LHCN-M2 (cell line): ENCODE measurements at places on chromosomes 4 and X. TPM values are rescaled to one million over a fixed set of nuclear protein-coding genes. Genes with fewer than 3 reads are reported as not detected.
A peak's percentile ranks its signal among the peaks of the same experiment; 100 is the strongest.

GRCh38 chr4:73224886-73225285 lies 33.7 kb downstream of the ANKRD17 start:
- no peak for DNase-seq

GRCh38 chrX:6849716-6850414 lies 297.6 kb upstream of the STS start:
- no peak for DNase-seq

DNA sequence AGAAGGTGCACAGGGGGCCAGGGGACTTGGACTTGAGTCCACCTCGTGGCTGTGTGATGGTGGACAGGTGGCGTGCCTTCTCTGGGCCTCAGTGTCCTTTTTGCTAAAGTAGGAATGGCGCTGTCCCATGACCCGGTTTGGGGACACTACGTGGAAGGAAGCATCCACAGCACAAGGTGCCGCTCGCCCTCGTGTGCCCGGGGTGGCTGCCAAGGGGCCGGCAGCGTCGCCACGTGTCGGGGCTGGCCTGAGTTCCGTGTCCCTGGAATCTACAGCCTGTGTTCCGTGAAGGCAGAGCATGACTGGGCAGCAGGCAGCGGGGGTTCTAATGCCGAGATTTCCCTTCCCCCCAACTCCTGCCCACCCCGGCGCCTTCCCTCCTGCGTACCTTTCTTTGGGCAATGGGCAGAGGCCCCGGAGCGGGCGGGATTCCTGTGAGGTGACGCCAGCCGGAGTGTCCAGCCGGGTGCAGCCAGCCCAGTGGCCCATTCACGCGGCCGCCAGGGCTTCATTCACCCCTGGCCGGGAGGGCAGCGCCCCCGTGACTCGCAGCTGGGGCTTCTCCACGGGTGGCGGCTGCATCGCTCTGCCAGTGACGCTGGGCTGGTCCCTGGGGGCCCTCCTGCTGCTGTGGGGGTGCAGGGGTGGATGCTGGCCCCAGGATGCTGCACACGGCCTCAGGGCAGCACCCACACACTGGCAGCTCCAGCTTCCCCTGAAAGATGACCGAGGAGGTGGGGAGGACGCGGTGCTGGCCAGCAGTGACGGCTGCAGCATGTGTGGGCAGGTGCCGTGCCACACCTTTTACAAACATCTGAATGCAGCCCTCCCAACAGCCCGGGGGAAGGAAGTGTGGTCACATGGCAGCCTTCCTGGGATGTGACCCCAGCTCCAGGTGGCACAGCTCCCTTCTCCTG lies 21.2 kb downstream of the DOK7 start:
- peak; percentile 75 for DNase-seq

DNA sequence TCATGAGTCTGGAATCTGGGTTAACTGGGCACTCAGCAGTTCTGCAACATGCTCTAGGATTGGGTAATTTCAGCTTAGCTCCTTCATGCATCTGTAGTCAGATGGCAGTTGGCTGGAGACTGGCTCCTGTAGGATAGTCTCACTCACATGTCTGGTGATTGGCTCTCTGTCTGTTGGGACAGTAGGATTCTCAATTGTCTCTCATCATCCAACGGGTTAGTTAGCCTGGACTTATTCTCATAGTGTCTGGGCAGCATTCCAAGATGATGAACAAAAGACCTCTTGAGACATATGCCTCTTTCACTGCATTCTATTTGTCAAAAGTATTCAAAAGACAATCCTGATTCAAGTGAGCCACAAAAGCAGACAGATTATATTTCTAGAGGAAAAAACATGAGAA lies 795.6 kb upstream of the GALNTL6 start:
- DNase-seq = no peak

DNA sequence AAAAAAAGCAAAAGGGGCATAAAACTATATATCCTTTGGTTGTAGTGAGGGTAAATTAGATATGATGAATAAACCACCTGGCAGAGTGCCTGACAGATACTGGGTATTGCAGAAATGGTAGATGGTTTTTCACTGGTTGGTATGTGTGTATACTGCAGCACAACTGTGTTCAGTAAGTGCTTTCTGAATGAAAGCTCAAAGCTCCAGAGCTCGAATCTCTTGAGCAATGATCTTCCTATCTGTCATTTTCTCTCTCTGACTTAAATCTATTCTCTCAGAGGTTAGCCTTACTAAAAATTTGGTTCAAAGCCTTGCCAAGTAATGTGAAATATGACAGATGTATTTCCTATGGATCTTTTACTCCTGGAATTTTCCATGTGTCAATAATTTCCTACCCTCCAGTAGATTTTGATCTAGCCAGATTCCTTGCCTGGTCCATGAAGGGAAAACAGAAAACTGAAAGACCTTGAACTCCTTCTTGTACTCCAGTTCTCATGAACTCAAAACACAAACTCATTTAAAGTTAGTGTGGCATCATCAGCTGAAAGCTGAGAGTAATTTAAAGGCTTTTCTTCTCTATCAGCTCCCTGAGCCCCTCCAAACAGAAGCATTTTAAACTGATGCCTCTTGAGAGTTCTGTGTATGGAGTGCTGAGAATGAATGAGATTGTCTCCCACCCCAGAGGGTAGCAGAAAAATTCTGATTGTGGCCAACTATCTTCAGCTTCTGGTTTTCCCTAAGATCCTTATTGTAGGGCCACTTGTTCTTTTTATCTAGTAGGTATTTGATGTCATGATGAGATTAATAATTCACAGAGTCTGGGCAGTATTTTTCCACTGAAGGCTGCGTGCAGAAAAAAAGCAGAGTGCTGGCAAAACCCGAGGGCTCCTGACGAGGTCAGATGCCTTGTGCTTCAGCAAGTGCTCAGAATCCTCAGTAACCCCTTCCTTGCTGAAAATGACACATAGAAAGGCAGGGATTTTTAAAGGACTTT lies 363.4 kb upstream of the BOD1L1 start:
- peak; percentile 77 for DNase-seq

- DNase-seq = no peak
Measured at GRCh38 chrX:113868177-113868576, 715.7 kb upstream of the HTR2C start.

- DNase-seq = no peak
Measured at GRCh38 chr4:170729897-170730296, 640.1 kb upstream of the AADAT start.

DNA sequence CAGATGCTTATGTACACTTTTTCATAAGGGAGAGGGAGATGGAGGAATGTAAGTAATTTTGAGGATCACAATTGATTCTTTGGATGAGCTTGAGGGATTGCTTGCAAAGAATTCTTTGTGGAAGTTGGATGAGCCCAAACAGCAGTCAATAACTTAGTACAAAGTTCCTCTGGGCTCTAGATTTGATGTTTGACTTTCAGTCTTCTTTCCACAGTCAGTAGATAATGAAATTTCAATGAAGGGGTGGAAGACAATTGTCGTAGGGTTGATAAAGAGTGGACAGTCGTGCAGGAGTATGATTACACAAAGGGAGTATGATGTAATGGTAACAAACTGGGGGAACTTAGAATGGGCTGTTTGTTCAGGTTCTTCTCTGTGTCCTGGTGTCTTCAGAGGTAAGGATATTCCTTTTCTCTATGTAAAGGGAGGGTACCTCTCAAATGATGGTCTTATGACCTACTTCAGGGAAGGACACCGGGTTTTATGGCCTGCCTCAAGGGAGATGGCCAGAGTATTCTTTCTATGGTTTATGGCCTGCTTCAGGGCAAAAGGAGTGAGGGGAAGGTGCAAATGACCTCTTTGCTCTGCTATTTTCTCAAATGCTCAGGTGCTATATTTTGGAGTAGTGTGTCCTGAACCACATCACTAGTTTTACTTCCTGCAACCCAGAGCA lies 1.7 kb upstream of the ABRAXAS1 start:
- DNase-seq = no peak

DNA sequence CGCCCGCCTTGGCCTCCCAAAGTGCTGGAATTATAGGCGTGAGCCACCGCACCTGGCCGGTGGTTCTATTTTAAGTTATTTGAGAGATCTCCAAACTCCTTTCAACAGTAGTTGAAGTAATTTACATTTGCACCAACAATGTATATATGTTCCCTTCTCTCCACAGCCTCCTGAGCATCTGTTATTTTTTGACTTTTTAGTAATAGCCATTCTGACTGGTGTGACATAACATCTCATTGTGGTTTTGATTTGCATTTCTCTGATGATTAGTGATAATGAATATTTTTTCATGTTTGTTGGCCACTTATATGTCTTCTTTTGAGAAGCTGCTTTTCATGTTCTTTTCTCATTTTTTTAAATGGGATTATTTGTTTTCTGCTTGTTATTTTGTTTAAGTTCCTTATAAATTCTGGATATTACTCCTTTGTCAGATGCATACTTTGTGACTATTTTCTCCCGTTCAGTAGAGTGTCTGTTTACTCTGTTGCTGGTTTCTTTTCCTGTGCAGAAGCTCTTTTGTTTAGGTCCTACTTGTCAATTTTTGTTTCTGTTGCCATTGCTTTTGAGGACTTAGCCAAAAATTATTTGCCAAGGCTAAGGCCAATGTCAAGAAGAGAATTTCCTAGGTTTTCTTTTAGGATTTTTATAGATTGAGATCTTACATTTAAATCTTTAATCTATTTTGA lies 213.2 kb downstream of the ARHGAP24 start:
- no peak for DNase-seq

DNA sequence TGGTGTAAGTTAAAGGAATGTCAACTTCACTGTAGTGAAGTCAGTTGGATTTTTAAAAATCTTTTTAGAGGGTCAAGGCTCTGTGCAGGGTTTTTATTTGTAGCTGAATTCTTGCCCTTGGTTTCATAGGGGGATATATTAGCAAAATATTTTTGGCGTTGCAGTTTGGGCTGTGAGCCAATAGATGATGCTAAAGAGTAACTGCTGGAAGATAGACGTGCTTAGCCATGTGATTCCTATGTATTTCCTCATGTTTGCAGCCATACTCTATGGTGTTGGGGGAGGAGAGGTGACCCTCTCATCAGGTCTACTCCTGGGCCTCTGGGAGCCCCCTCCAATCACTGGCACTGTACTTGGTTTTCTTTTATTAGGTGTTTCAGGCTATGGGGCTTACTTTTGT lies 246.7 kb upstream of the ARHGAP24 start:
- peak; percentile 3 for DNase-seq

- DNase-seq = no peak
Measured at GRCh38 chrX:120731386-120731785, 101.5 kb upstream of the C1GALT1C1 start.

GRCh38 chr4:137451172-137451825 lies 81.0 kb downstream of the PCDH18 start:
- DNase-seq = no peak

DNA sequence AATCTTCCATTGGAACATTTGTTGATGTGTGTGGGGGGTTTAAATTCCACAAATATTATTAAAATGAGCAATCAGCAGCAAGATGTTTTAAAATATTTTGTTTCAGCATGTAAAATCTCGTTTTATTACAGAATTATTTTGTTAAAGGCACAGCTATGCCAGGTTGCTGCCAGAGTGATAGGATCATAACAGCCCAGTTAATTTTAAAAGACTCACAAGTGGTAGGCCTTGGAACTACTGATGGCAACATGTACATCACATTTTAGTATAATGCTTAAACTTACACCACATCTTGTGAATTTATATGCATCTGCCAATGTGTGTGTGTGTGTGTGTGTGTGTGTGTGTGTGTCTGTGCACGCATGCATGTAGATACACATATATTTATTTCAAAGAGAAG lies 97.8 kb upstream of the SPRY1 start:
- peak; percentile 44 for DNase-seq

DNA sequence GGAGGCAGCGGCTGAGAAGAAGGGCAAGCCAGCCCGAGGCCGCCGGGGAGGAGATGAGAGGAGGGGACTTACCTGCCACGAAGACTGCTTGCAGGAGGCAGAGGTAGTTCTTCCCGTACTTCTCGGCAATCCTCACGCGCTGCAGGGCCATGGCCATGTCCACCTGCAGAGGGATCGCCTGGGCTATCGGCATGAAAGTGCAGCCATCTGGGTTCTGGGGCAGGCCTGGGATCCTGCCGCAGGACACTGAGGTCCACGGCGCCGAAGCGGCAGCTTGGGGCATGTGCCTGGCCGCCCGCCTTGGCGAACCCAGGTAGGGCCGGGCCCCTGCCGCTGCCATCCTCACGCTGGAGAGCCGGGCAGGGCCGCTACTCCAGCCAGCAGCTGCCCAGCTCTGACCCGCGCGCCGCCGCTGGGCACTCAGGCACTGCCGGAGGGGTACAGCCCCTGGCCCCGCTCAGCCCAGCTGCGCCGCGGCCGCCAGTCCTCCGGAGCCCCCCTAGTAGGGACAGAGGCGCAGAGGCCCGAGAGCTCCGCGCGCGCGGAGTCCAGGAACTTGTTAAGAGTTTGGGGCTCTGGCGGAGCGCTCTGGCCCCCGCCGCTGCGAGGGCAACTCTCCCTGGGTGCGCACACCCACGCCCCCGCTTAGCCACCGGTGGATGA lies 16.0 kb downstream of the MCF2 start:
- no peak for DNase-seq

- DNase-seq = no peak
Measured at GRCh38 chr4:48307528-48307927, 33.8 kb upstream of the SLAIN2 start.

DNA sequence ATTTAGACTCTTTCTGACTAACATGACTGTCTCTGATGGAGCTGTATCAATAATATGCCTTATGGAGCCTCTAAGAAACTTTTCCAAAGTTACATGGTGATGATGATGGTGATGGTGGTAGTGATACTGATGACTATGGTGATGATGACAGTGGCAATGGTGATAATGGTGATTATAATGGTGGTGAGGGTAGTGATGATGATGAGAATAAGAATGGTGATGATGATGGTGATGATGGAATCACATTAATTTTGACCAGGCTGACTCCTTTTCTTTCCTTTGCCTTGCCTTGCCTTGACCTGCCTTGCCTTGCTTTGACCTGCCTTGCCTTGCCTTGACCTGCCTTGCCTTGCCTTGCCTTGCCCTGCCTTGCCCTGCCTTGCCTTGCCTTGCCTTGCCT lies 31.7 kb upstream of the AREG start:
- DNase-seq = no peak

DNA sequence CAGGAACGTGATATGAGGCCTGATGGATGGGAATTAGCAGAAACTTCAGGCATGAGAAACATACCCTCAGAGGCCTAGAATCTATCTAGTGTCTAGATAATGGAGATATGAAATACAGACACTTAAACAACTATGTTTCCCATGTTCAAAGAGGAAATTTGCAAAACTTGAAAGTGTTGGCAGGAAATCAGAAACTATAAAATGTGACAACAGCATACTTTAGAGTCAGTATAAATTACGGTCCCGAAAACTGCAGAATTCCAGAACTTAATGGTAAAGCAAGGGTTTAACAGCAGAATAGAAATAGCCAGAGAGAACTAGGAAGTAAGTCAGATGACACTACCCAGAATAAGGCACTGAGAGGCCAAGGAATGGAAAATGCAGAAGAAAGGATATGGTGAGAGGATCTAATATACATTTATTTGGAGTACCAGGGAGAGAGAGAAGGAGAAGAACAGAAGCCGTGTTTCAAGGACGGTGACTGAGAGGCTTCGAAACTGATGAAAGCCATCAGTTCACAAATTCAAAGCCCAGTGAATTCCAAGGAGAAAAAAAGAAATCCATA lies 7.4 kb downstream of the HTT-AS start:
- DNase-seq = no peak

- peak; percentile 46 for DNase-seq
Measured at GRCh38 chrX:7215842-7216241, 67.9 kb upstream of the PUDP start.

Gene FGG
- not detected in 2 replicates for total RNA-seq

Gene GRPR
- 0.06 and 0.26 TPM in 2 replicates for total RNA-seq

Gene LUZP4
- not detected in 2 replicates for total RNA-seq

Gene MAGEA2B
- not detected in 2 replicates for total RNA-seq

Gene HOPX
- total RNA-seq = 0.26 and 0.92 TPM in 2 replicates

Gene ADH4
- total RNA-seq = not detected in 2 replicates

Gene MGAT4D
- total RNA-seq = not detected in 2 replicates

Gene IL2
- total RNA-seq = not detected in 2 replicates

Gene SMIM20
- total RNA-seq = 33.6 and 41.1 TPM in 2 replicates

Gene CLTRN
- not detected in 2 replicates for total RNA-seq
